ENCODE measurements at places on chromosomes 16 and 17.

GRCh38 chr17:15395091-15395490 is 53.7 kb upstream of the TEKT3 start:
- no peak for DNase-seq

GRCh38 chr16:28189245-28189644 is 22.5 kb downstream of the XPO6 start:
- no peak for DNase-seq

- DNase-seq = no peak
These were observed 3.9 kb upstream of the ATP2A1 start for GRCh38 chr16:28874406-28874805.

DNA sequence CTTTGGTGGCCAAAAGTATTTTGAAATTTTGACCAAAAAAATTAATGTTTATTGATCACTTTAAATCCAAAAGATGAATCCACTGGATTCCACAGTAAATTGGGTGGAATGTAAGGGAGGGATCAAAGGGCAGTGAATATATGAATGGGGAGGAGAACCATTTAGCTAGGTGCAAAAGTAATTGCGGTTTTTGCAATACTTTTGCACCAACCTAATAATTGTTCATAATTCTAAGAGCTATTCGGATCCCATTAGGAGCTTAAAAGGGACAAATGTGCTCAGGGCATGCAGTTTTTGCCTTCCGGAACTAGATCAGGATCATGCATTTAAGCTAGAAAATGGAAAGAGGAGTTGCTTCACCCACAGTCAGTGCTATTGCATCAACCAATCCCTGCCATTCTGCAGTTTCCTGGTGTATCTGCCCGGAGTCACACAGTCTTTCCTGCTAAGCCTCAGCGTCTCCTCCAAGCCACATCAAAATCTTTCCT is at the start of gene LPO:
LPO (plus strand) TSS at position 438 of the 488 bp plus-strand sequence. CDS start 4,396 bp downstream, outside the sequence.
- DNase-seq = no peak

GRCh38 chr17:79438546-79439334 is 172.1 kb downstream of the RBFOX3 start:
- DNase-seq = no peak

- DNase-seq = no peak
These were observed 2.6 kb downstream of the FOXF1 start for GRCh38 chr16:86512860-86513470.

GRCh38 chr16:54912720-54913119 is 17.9 kb upstream of the IRX5 start:
- no peak for DNase-seq

GRCh38 chr16:51490866-51491265 is 339.8 kb upstream of the SALL1 start:
- no peak for DNase-seq

- no peak for DNase-seq
These were observed 65.2 kb downstream of the KLHDC4 start for GRCh38 chr16:87700406-87701077.

- no peak for DNase-seq
These were observed 95.5 kb upstream of the DHX40 start for GRCh38 chr17:59469786-59470485.

GRCh38 chr17:79045842-79046196 is 21.9 kb downstream of the C1QTNF1 start:
- peak; percentile 39 for DNase-seq

- no peak for DNase-seq
These were observed 19.0 kb downstream of the ABCC12 start for GRCh38 chr16:48136547-48137360.

DNA sequence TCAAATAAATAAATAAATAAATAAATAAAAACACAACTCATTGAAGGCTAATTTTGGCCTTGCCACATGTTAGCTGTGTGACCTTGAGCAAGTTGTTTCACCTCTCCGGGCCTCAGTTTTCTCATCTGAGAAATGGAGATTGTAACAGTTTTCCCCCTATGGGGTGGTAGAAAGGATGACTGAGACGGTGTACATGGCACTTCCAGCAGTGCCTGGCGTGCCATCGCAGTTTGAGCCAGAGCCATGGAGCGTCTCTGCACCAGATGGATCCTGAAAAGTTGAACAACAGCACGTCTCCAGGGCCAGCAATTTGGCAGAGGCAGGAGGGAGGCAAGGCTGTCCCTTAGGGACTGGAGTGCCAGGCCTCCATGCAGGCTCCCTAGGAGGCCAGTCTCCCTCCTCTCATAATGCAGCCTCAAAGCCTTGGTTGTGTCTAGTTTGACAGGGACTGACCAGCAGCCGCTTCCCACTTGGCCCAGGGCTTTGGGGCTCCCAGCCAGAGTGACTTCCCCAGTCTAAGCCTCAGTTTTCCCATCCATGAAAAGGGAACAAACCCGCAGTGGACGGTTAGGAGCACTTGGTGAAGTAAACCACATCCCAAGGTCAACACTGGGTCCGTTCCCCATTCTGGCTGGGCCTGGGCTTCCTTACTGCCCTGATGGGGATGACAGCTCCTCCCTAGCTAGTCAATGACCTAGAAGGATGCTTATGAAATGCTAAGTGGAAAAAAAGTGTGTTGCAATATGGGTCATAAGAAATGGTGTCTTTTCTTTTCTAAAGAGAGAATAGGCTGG is 19.3 kb downstream of the SOCS1 start:
- DNase-seq = no peak

GRCh38 chr16:11290102-11290893 is 9.2 kb upstream of the PRM1 start:
- no peak for DNase-seq

DNA sequence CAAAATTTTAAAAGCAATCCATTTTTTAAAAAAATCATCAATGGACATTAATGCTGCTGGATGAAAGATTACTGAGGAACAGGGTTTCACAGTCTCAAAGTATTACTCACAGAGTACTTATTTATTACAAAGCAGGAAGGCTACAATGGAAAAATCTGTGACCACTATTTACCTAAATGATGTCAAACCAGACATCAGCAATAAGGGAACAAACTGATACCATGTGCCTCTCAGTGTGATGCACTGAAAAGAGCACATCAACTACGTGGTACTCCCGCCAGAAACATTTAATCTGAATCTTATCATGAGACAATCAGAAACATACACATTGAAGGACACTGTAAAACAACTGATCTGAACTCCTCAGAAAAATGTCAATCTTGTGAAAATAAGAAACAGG is 124.2 kb downstream of the PARN start:
- no peak for DNase-seq

DNA sequence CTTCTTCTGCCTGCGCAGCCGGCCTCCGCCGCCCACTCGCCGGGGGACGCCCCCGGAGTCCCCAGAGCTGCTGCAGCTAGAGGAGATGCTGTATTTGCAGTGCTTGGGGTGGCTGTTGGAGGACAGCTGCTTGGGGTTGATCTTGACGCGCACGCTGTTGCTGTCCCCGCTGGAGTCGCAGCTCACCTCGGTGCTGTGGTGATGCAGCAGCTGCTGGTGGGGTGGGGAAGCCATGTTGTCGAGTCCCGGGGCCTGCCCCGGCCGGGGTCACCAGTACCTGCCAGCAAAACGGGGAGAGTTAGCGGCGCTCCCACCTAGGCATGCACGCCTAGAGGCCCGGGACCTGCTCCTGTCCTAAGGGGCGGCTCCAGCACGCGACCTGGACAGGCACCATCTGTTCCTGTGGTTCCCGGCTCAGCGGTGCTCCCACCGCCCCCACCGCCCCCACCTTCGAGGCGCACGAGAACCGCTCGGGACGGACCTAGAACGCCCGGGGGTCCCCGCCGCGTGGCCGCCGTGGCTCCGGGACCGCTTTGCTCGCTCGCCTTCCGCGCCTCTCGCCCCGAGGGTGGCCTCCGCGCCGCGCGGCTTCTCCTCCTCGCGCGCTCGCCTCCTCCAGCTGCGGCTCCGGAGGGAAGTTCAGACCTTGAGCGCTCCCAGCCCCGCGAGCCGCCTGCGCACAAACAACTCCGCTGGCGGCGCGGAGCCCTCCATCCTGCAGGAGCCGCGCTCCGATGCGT is 863 bp downstream of the ADCY9 start:
- DNase-seq = peak; percentile 36

DNA sequence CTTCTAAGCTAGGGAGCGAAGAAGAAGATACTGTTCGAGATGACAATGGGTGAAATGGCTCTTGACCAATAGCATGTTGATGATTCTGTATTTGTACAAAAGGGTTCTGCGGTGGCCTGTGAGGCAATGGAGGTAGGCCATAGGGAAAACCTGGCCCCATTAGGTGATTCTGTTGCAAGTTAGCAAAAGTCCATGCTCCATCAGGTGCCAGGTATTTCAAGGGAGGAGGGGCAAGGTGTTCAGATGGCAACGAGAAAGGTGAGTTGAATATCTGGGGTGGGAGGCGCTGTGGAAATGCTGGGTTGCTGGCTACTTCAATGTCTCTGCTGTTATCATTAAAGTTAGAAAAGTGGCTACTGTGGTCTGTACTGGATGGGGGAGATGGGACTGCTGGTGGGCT is 62.8 kb downstream of the CACNG1 start:
- no peak for DNase-seq

Data from stimulated activated CD4-positive, alpha-beta T cell treated with anti-CD3 and anti-CD28 coated beads, Interleukin-12 subunit alpha, Interleukin-12 subunit beta, amount 100 ng/mL, for 24 hours (primary cell).